ENCODE measurements at places on chromosomes 12 and 14.

DNA sequence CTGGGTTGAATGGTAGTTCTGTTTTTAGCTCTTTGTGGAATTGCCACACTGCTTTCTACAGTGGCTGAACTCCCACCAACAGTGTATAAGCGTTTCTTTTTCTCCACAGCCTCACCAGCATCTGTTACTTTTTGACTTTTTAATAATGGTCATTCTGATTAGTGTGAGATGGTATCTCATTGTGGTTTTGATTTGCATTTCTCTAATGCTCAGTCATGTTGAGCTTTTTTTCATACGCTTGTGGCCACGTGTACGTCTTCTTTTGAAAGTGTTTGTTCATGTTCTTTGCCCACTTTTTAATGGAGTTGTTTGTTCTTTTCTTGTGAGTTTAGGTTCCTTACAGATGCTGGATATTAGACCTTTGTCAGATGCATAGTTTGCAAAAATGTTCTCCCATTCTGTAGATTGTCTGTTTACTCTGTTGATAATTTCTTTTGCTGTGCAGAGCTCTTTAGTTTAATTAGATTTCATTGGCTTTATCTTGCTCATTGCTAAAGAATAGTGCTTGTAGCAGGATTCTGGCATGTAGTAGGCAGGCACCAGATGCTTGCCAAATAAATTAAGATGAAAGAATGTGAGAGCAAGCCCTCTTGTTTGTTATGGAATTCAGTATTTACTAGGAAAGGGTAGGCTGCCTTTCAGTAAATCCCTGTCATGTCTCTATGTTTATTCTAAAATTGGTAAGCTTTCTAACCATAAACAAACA, 86.8 kb downstream of the PDE3A start:
- DNase-seq = no peak

GRCh38 chr14:99966037-99966835, 99.0 kb upstream of the EVL start:
- DNase-seq = no peak

DNA sequence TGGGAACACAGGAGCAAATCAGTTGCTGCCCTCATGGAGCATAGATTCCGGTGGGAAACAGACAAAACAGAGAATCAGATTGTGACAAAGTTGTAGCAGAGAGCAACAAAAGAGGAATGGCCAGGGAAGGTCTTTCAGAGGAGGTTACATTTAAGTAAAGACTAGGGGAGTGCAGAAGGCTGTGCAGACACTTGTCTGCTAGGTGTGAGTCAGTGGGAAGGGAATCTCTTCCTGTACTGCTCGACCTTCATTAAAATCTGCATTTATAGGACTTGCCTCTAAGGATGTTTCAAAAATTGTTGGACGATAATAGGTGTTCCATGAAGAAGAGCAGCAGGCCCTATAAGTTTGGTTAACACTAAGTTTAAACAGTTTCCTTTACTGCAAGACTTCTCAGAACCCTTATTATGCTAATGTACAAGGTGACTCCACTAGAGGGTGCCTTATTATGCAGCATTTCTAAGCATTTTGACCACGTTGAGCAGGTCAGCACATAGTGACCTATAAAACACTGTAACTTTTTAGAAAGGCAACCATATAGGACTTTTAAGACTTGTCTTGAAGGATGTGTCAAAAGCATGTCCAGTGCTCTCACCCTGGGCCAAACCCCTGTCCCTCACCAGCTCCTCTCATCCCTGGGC, 91.8 kb upstream of the RIC8B start:
- no peak for DNase-seq

GRCh38 chr14:64074961-64075612, 219.1 kb downstream of the ESR2 start:
- DNase-seq = no peak

- DNase-seq = no peak
These were observed 610.0 kb upstream of the LMO3 start for GRCh38 chr12:17215759-17216570.

- no peak for DNase-seq
These were observed 30.7 kb upstream of the DEGS2 start for GRCh38 chr14:100190126-100190525.

GRCh38 chr14:34365309-34365915, 96.6 kb downstream of the SPTSSA start:
- no peak for DNase-seq

- DNase-seq = no peak
These were observed 392.6 kb downstream of the CCDC91 start for GRCh38 chr12:28582672-28583376.

- no peak for DNase-seq
These were observed 67.0 kb upstream of the CCDC198 start for GRCh38 chr14:57560681-57561080.

DNA sequence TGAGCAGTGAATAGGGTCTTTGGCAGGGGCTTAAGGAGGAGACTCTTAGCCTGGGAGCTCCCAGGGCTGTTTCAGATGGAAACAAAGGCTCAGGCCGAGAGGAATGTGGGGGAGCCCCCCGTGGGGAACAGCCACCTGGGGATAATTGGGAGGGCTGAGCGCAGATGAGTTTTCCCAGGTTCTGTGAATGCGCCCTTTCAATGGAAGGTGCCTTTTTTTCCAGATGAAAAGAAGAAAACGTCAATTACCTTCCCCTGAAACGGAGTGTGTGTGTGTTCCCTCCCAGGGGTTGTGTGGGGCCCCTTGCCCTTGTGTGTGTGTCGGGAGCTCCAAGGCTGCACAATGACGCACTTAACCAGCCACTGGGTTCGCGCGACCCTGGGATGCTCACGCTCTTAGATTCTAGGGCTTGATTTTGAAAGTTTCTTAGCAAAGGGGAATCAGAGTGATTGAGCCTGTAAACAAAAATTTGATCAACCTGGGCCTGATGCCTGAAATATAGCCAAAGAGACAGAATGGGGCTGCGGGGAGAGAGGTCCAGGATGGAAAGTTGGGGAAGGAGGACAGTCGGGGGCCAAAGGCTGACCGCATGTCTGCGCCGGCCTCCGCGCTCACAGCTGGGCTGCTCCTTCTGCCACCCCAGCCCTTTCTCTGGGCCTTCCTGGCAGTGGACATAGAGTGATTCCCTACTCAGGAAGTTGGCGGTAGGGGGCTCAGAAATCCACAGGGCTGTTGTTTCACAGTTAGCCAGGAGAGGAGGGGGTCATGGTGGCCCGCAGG, 14.6 kb downstream of the MEG3 start:
- no peak for DNase-seq

DNA sequence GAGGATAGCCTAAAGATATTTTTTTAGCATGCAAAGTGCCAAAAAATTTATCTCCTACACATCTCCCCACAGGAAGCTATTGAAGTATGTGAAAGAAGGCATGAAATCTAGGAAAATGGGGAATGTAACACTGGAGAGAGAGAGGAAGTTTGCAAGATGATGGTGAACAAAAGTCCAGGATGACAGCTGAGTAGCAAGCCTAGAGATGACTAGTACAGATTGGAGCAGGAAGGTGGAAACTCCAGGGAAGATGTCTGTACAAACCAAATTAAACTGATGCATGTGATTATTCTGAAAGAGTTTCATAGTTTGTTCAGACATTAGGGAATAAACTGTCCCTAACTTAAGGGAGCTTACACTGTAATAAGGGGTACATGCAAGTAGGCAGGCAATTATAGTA, 99.3 kb downstream of the RAD51B start:
- DNase-seq = no peak

DNA sequence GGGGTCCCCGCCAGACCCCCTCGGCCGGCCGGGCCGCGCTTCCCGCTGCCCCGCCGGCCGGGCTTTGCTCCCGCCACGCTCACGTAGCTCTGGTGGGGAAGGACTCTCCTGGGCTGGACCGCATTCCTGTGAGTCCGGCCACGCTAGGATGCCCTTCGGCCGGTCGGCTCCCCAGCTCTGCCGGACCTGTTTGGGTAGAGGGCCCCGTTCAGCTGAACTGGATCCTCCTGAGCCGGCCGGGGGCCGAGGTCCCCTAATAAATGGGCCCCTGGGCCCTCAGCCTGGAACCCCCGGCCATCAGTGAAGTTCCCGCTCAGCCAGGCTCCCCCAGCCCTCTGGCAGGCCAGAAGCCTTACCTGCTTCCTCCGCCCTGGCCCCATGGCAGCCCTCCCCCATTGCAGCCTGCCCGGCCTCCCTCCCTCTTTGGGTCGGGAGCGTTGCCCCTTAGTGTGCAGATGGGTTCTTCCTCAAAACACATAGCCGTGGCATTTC, 593 bp downstream of the UNC119B start:
- no peak for DNase-seq

- no peak for DNase-seq
These were observed 79.9 kb downstream of the NEDD1 start for GRCh38 chr12:96986883-96987523.

- no peak for DNase-seq
These were observed 807 bp downstream of the B4GALNT3 start for GRCh38 chr12:460261-461230.

DNA sequence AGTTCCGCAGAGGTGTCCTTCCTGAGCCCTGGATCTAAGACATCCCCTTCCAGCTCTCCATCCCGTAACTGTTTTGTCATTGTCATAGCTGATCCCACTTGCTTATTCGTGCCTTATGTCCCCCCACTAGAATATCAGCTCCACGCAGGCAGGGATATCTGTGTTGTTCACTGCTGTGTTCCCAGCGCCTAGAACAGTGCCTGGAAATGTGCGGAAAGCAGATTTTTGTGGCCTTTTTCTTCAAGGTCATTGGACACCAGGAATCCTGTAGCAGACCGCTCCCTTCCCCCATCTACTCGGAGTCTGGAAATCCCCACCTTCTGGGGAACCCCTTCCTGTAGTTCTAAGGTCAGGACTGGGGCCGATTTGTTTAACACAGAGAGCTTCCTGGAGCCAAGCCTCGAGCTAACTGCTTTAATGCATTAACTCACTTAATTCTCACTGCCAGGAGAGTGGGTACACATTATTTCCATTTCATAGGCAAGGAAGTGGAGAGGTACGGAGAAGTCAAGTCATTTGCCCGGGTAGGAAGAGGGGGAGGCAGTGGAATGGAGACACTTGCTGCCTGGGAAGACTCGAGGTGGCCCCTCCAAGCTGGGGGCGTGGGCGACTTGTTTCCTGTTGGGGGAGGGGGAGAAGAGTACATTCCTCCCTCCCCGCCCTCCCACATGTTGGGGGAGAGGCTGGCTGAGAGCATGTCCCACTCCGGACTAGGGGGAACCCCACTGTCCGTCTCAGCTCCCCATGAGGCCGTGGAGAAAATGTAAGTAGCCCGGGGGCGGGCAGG, 1.2 kb upstream of the SH2B3 start:
- no peak for DNase-seq

GRCh38 chr14:90531497-90531896, 134.7 kb downstream of the CALM1 start:
- no peak for DNase-seq

- no peak for DNase-seq
These were observed 102.7 kb upstream of the USP44 start for GRCh38 chr12:95653771-95654546.

- DNase-seq = no peak
These were observed 163.6 kb downstream of the BRMS1L start for GRCh38 chr14:35989736-35990135.

DNA sequence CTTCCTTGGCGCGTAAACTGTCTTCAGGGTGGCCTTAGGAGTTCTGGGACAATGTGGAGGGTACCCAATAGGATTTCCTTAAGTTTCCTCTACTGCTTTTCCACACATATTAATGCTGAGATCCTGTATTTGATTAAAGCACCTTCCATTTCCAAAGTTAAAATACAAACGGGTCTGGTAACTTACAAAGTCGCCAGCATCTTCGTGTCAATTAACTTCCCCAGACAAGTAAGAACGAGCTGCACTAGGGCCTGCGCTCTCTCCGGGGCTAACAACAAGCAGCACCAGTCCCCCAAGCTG, 130.9 kb downstream of the NDUFA12 start:
- no peak for DNase-seq

- DNase-seq = no peak
These were observed 20.5 kb downstream of the FNTB start for GRCh38 chr14:65007202-65007601.

DNA sequence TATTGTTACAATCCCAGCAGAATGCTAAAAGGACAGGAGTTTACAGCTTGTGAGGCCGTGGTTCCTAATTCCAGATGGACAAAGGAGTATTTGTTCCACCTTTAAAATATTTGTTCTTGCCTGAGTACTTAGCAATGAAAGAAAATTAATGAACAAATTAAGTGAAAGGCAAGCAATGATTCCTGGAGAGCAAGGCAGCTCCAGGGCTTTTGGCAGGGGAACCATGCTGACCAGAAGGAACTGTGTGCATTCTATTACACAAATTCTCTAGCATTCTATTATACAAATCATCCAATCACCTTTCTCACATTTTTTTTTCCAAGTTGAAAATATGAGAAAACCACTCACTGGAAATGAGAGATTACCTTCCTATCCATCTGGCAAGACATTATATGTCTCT, 1.8 kb upstream of the BMAL2 start:
- DNase-seq = no peak

DNA sequence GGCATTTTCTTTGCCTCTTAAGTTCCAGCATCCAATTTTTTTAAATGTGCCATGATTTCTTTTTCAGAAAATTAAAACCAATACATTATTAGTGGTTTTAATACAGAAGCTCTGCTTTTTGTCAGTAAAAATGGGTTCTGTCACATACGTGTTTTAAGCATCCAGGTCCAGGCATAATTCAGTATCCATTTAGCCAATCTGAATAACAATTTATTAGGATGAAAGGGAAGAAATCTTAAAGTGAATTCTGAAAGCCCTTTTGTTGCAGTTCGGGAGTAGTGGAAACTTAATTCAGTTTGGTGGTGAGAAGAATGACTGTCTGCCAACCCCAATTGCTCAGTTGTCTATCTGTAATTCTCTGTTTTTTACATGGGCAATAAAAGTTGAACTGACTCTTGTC, 7.2 kb downstream of the XPOT start:
- DNase-seq = no peak

DNA sequence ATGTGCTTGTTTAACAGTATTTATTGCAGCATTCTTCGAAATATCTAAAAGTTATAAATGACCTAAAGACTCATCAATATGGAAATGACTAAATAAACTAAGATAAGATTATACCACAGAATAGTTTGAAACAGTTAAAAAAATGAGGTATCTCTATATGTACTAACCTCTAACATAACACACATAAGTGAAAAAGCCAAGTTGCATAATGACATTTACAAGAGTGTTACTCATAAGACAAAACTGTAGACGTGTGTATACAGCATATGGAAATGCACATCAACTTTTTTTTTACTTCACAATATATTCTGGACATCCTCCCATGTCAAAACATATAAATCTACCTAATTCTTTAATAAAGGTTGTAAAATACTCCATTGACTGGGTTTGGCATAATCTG, 22.8 kb downstream of the CPM start:
- DNase-seq = no peak

- DNase-seq = no peak
These were observed 6.8 kb downstream of the ACAD10 start for GRCh38 chr12:111692575-111693210.

GRCh38 chr12:90790747-90791146, 164.2 kb downstream of the CCER1 start:
- DNase-seq = no peak

GRCh38 chr12:74530676-74531075, 7.0 kb upstream of the ATXN7L3B start:
- DNase-seq = no peak

GRCh38 chr12:109999983-110000505, 814 bp downstream of the ANKRD13A start:
- no peak for DNase-seq

All from coronary artery (tissue), 2 donors.